ENCODE measurements at places on chromosomes 7 and 10.

DNA sequence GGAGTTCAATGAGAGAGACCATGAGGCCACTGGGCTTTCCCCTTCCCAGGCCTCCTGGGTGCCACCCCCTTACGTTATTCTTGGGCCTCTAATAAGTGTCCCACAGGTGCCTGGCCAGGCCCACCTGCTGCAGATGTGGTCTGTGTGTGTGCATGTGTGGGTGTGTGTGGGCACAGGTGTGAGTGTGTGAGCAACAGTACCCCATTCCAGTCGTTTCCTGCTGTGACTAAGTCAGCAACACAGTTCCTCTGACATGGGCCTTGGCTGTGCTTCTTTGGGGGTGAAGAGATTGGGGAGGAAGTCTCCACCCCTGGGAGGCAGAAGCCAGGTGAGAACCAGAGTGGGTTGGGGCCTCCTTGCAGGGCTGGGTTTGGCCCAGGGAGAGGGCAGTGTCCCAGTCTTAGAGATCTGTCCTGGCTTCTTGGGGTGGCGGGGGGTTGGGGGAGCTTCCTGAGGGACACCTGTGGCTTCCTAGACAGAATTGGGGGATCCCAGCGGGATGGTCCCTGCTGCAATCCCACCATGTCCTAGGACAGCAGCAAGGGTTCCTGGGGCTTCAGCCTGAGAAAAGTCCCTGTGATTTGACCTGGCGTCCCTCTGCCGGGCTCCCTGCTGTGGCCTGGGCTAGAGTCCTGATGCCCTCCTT lies 4.1 kb upstream of the PILRB start:
- no peak for DNase-seq

- peak; percentile 64 for DNase-seq
These were observed 181.4 kb downstream of the ARID5B start for GRCh38 chr10:62082729-62083411.

DNA sequence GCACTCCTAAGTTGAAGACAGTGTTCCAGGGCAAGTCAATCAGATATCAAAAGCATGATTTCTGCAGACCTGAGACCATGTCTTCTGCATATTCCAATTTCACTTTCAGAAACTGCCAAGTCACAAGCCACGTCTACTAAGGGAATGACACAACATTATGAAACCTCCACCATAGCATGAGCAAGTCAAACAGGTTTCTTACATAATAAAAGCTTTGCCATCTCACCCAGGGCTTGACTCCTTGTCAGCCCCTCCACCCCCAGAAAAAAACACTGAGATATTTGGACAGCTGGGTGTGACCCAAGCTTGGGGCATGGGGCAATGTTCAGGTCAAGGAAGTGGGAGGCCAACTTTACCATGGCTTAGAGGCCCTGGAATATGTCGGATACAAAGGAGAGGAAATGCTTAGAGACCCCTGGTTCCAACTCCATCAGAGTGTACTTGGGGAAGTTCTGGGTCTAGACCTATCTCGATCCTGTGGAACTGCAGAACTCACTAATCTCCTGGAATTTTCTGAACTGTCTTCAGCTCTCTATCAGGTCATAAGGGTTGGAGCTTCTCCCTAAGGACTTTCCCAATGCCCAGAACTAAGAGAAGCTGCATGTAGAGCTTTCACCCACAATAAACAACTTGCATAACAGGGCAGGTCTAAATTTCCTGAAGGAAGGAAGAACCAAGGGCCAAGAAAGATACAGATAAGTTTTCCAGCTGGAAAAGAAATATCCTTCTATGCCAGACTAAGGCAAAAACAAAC lies 80.6 kb upstream of the NAMPT start:
- DNase-seq = peak; percentile 99

DNA sequence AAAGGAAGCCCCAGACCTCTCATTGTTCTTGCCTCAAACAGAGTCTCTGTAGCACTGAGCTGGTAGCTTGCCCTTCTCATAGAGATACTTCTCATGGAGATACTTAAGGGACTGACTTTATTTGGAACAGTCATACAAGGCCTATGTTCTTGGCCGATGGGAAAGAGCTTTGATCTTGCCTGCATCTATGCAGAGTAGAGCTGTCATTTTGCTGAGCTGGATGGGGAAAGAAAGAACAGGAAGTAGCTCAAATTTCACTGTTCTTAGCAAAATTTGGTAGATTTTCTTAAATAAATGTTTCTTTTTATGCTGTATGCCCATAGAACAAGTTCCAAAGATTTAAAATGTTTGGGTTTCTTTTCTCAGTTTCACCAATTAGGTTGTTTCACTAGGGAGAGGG lies 119.3 kb upstream of the SEC61G start:
- no peak for DNase-seq

GRCh38 chr7:135273581-135273980 lies 39.9 kb downstream of the STRA8 start:
- DNase-seq = no peak

GRCh38 chr10:49168171-49168540 lies 20.0 kb downstream of the TMEM273 start:
- DNase-seq = no peak

GRCh38 chr7:150988230-150989226 lies 2.3 kb upstream of the NOS3 start:
- peak; percentile 21 for DNase-seq

All from inflammatory macrophage treated with lipopolysaccharide for 4 hours (primary cell).